Karpas-422 (cell line): ENCODE measurements at places on chromosomes 4 and X.

DNA sequence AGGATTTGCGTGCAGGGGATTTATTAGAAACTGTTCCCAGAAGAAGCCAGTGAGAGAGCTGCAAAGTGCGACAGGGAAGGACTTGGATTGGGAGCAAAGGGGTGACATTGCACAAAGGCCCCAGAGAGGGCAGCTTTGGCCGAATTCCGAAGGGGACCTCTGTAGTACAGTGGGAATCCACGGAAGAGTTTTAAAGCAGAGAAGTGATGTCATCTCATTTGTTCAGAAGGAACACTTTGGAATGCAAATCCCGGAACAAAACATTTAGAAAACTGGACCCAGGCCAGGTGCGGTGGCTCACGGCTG lies 71.7 kb downstream of the FAM184B start:
- DNase-seq, result no peak

DNA sequence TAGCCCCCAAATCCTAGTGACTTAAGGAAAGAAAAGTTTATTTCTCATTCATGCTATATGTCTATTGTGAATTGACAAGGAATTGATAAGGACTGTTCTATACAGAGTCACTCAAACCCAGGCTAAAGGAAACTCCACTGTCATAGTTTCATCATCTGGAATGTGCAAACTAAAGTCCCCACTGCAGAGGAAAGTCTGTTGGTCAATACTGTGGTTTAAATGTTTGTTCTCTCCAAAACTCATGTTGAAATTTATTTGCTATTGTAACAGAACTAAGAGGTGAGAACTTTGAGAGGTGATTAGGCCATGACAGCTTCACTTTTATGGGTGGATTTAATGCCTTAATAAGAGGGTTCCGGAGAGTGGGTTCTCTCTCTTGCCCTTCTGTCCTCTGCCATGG lies 149.6 kb downstream of the COX18 start:
- no peak for DNase-seq

DNA sequence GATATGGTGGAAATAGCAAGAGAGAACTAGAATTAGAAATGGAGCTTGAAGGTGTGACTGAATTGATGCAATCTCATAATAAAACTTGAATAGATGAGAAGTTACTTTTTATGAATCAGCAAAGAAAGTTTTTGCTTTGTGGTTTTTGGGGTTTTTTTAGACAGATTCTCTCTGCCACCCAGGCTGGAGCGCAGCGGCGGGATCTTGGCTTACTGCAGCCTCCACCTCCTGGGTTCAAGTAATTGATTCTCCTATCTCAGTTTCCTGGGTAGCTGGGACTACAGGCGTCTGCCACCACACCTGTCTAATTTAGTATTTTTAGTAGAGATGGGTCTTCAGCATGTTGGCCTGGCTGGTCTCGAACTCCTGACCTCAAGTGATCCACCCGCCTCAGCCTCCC lies 23.7 kb upstream of the NEIL3 start:
- no peak for DNase-seq

GRCh38 chrX:40415675-40416074 lies 165.1 kb upstream of the ATP6AP2 start:
- DNase-seq, result no peak

- no peak for DNase-seq
Observed at GRCh38 chrX:80431505-80431832, 11.2 kb downstream of the TENT5D start.

DNA sequence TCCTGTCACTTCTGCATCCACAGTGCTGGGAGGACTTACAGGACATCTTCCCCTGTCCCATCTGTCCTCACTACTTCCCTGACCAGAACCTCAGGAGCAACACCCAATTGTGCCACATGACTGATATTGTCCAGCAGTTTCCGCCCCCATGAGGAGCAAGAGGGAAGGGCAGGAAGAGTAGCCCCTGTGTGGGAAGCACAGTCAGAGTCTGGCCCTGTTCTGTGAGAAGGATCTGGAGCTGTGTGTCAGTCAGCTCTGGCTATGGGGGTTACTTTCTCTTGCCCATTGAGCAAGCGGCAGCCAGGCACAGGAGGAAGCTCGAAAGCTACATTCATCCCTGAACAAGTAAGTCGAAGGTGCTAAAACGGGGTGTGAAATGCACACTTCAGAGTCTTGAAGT lies 14.8 kb upstream of the TRIM60 start:
- no peak for DNase-seq

- DNase-seq, result no peak
Observed at GRCh38 chr4:73750730-73751129, 10.4 kb downstream of the CXCL8 start.

DNA sequence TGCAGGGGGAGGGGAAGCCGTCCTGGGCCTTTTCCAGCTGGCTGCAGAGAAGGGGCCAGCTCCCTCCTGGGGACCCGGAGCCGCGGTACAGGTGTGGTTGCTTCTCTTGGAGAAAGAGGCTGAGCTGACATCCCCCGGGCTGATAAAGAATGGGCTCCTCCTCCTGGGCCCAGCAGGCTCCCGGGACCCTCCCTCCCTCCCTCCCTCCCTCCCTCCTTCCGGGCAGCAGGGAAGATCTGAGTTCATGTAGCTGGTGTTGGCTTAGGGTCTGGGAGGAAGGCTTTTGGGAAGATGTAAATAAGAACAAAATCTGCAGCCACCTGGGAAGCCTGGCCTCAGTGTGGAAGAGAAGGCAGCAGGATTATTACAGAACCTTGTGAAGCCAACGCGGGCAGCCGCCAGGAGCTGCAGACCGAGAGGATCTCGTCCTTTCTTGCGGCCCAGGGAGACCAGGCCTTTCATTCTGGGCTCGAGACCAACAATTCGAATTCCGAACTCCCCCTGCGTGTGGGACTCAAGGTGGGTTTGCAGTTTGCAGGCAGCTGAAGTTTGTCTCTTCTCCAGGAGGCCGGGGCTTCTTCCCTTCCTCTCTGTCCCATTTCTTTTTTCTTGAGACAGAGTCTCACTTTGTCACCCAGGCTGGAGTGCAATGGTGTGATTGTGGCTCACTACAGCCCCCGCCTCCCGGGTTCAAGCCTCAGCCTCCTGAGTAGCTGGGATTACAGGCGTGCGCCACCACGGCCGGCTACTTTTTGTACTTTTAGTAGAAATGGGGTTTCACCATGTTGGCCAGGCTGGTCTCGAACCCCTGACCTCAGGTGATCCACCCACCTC lies at the start of gene PLCXD1:
PLCXD1 (plus strand) TSS at position 216 of the 834 bp plus-strand sequence. CDS start 2,807 bp downstream, outside the sequence.
- DNase-seq, result peak; percentile 90

GRCh38 chrX:68648960-68649359 lies 1.5 kb downstream of the STARD8 start:
- DNase-seq, result no peak

GRCh38 chrX:107673431-107673830 lies 45.1 kb downstream of the PRPS1 start:
- no peak for DNase-seq

DNA sequence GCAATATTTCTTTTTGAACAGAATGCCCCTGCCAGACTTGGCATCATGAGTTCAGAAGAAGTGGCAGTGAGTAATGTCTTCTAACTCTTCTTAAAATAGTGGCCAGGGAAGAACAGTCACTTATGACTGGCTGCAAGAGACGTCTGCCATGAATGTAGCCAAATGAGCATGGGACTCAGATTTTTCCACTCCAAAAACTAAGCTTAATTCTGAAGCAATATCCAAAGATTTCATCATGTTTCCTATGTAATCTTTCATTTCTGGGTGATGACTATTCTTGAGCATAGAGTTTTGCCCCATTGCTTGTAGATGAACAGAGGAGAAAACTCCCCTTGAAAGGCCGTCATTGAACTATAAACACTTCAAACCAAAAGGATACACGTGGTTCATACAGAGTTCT lies 11.8 kb downstream of the AMBN start:
- DNase-seq, result no peak

DNA sequence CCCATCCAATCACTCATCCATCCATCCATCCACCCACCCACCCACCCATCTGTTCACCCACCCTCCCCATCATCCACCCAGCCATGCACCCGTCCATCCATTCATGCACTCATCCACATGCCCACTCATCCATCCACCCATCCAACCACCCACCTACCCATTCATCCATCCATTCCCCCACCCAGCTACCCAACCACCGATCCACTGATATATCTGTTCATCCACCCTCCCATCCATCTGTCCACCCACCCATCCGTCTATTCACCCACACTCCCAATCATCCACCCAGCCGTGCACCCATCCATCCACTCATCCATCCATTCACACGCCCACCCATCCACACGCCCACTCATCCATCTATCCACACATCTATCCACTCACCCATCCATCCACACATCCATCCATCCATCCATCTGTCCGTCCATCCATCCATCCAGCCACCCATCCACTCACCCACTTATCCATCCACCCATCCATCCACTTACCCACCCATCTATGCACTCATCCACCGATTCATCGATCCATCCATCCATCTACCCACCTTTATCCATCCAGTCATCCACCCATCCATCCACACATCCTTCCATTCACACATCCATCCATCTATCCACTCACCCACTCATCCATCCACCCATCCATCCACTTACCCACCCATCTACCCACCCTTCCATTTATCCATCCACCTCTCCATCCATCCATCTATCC lies 28.4 kb downstream of the ASMTL start:
- no peak for DNase-seq

DNA sequence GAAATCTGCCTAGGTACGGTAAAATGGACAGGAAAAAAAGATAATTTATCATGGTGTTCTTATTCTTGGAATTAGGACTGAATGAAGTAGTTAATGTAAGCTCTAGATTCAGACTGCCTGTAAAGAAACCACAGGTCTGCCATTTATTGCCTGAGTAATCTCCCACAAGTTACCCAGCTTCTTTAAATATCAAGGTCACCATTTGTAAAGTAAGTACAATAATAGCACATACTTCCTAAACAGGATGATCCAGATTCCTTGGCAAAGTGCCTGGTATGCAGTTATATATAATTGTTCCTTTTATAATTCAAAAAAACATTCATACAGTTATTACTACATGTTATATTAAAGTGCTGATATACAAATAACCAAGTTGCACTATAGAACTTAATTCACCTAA lies 368.6 kb downstream of the HNRNPD start:
- no peak for DNase-seq

DNA sequence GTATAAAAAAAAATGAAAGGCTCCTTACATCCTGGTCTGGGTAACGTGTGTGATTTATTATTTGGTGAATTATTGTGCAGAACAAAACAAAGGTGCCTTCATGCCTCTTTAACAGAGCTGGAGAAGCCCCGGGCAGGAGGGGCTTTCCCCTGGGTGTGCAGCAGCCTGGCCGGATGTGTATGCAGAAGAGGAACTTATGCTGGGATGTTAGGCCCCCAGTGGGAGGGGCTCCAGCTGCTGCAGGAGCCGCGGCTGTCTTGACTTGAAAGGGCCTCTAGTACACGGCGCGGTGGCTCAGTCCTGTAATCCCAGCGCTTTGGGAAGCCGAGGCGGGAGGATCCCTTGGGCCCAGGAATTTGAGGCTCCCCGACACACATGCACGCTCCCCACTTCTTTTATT lies 16.0 kb downstream of the CCNQ start:
- DNase-seq, result peak; percentile 82

- DNase-seq, result no peak
Observed at GRCh38 chrX:7314425-7314824, 166.5 kb upstream of the PUDP start.

- no peak for DNase-seq
Observed at GRCh38 chr4:134687646-134688628, 486.3 kb upstream of the PABPC4L start.

- DNase-seq, result no peak
Observed at GRCh38 chr4:189497516-189497915, 443.2 kb upstream of the FRG1 start.

DNA sequence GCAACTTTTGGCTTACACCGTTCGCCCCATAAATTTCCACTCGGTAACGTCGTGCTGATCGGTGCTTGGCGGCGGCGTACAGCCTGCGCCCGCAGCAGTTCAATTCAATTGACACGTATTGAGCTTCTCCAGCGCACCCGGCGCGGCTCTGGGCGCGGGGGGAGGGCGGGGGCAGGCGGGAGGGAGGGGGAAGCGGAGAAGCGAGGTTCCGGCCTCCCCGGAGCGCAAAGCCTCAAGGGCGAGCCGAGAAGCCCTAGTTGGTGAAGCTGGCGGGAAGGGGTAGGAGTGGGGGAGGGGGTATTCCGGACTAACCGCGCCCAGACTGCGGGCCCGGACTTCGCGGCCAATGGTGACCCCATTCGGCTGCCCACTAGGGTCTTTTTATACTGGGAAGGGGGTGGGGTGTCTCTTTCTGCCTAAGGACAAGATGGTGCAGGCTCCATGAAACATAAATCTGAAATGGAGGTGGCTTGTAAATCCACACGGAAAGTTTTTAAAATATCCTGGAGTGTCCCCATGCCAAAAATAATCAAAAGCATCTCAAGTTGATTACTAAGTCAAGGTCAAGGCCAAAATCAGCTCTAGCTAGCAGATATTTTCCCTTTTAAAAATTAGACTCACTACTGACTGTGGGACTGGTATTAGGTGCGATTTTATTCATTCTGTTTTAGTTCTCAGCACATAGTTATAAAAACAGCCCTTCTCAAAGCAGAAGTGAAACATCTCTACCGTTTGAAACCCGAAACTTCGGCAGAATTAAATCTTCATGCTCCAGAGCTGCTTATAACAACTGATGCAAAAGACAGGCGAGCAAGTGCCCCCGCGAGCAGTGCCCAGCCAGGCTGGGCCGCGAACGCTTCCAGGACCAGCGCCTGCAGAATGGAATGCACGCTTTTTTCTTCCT lies 1.5 kb upstream of the BCOR start:
- DNase-seq, result peak; percentile 94

DNA sequence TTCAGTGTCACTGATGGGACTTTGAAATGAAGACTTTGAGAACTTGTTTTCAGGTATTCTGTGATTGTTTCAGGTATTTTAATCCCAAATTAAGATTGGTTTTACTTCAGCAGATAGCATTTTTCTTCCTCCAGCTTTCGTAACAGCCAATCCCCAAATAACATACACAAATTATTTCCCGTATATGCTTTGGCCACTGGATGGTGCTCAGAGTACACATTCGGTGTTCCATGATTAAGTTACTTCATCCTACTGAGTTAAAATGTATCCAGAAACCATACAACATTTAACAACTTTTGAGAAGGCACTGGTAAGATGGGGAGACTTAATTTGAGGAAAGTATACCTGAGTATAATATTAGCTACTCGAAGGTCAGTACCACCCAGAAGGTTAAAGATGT lies 233.4 kb upstream of the FAM47A start:
- DNase-seq, result no peak

DNA sequence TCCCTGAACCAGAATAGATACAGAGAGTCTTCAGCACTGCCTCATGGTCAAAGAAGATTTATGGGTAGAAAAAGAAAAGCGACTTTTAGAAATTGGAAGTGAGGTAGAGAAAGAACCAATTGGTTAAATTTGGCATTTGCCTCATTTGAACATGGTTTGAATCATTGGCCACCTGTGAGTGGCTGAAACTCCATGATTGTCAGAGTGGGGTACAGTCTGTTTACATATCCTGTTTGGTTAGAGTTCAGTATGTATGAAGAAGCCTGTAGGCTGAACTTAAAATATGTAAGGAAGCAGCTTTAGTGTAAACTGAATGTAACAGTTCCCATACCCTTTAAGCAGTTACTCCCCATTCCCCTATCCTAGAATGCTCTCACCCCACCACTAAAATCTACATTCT lies 76.0 kb upstream of the CTSO start:
- no peak for DNase-seq
